Fibroblast of the aortic adventitia (primary cell): ENCODE measurements at places on chromosomes 2 and 18. TPM values are rescaled to one million over a fixed set of nuclear protein-coding genes. Genes with fewer than 3 reads are reported as not detected.

TMEM200C gene
- 0.33 and 0.36 TPM in 2 replicates for total RNA-seq

ADGRF3 gene
- 0.09 TPM in 1 of 2 replicates, not detected in the other for total RNA-seq

MC5R gene
- total RNA-seq, result not detected in 2 replicates

ANTXR1 gene
- 31.5 and 61.5 TPM in 2 replicates for total RNA-seq

NMUR1 gene
- not detected in 2 replicates for total RNA-seq

- DNase-seq, result no peak
Observed at GRCh38 chr2:165428926-165429325, 40.6 kb upstream of the CSRNP3 start.

DNA sequence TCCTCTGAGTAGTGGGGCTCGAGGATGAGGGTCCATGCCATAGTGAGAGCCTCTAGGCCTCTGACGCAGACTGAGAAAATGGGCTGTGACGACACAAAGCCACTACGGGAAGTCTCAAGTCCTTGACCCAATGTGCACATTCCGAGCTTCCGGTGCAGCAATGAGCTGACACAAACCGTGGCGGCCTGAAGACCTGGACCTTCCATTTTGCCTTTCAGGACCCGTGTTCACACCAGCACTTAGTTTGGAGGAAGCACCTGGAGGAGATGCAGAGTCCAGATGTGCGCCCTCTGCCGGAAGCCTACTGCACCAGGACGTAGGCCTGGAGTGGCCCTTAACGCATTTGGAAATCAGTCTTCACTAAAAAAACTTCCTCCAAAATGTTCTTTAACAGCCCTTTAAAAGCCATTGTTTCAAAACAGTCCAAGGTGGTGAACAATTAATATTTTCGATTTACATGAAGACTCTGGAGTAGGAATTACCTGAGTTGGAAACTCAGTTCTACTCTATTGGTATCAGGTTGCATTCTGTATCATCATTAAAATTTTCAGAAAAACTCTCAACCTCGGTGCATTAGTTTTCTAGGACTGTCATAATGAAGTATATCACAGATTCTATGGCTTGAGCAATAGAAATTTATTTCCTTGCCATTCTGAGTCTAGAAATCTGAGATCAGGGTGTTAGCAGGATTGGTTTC, 33.9 kb downstream of the BMP10 start:
- peak; percentile 17 for DNase-seq

- no peak for DNase-seq
Observed at GRCh38 chr2:238566001-238566645, 139.4 kb downstream of the ASB1 start.

GRCh38 chr2:208669394-208669793, 262.8 kb downstream of the PTH2R start:
- no peak for DNase-seq

DNA sequence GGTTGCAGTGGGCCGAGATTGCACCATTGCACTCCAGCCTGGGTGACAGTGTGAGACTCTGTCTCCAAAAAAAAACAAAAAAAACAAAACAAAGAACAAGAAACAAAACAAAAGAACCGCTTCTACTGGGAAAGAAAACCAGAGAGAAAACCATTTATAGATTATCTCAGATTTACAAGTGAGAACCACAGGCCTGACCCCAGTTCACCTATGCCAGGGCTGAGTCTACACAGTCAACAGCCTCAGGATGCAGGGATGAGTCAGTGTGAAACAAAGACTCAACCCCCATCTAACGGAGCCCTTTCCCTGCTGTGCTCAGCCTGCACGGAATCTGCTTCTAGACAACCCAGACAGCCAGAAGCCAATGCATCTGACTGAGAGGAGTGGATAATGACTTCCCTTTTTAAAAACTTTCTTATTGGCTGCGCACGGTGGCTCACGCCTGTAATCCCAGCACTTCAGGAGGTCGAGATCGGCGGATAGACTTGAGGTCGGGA, 25.5 kb upstream of the YWHAQ start:
- peak; percentile 90 for DNase-seq
